ENCODE measurements at places on chromosomes 5 and 9.
A peak's percentile ranks its signal among the peaks of the same experiment; 100 is the strongest.

DNA sequence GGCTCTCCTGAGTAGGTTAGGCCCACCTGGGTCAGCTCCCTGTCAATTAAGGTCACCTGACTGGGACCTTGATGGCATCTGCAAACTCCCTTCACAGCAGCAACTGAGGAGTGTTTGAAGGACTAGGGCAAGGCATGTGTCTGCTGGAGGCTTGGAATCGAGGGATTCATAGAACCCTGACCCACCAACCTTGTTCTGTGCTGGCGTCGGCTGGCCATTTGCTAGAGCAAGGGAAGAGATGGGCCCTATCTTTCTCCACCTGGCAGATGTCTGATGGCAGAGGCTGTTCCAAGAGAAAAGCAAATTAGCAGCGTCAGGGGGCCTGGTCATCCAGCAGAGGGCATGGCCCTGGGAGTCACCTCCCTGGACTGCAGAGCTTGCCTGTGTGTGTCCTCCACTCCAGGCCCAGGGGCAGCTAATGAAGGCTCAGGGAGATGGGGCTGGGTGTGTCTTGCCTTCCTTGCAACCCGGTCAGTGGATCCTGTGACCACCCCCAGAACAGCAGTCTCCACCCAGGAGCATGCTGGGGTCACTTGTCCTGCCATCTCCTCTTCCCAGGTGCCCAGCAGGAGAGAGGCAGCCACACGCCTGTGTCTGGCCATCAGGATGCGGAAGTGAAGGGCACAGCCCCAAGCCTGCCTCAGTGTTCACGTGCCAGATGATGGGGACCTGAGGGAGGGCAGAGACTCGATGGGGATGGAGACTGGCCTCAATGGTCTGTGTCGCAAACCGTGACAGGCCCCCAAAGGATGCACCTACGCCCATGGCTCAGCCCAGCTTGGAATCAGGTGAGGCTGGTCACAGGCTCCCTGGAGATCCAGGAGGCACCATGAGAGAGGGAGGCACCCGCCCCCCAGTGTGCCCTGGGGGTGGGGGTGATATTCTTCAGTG lies 53.9 kb downstream of the BARX1 start:
- no peak for DNase-seq

DNA sequence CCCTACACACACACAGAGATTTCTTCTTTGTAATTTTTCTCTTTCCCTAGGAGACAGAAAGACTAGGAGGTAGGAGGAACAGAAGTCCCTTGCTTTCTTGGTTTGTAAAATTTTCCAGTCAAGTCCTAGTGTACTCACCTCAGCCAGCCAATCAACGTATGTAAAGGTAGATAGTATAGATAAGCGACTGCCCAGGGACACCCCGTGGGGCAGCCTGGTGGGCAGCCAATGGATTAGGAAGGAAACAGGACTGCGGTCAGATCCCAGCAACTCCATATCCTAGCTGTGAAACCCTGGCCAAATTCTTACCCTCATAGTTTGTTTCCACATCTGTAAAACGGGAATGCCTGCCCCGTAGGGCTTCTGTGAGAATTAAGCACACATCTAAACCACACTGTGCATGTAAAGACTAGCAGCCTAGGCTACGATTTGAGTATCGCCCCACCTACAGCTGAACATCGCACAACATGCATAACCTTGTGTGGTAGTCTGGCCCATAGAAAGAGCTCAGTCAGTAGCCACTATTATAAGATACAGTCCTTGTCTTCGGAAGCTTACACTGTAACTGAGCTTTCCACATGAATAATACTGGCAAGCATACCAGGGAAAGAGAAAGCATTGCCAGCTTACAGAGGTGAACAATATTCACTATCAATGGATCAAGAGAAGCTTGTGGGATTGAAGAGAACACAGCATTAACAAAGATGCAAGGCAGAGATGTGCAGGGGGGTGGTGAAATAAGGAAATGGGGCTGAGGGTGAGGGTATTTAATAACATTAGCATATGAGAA lies 353.4 kb upstream of the PANK3 start:
- DNase-seq, result no peak

- DNase-seq, result no peak
These were observed 330.0 kb upstream of the CHD1 start for GRCh38 chr5:99258819-99259218.

GRCh38 chr5:107853031-107853430 lies 182.3 kb upstream of the EFNA5 start:
- DNase-seq, result no peak

DNA sequence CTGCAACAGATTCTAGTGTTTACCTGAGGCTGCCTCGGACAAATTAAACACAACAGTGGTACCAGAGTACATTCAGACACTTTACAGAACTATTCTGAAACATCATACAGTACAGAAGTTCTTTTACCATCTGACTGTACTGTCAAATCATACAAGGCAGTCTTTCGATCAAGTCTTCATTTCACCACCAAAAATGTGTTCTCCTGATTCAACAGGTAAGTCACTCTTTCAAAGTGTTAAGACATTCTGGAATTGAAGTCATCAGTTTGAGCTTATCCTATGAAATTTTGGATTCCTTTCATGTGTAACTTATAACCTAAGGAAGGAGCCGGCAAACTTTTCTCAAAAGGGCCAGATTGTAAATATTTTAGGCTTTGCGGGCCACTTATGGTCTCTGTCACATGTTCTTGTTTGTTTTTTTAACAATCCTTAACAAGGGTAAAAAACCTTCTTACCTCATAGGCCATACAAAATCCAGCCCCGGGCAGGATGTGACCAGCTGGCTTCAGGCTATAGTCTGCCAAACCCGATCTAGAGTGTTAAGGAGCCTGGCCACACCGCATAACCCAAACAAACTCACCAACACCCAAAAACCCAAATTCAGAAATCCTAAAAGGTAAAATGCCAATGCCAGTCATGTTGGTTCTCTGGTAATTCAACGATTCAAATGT lies 151.6 kb downstream of the DENND1A start:
- DNase-seq, result no peak

DNA sequence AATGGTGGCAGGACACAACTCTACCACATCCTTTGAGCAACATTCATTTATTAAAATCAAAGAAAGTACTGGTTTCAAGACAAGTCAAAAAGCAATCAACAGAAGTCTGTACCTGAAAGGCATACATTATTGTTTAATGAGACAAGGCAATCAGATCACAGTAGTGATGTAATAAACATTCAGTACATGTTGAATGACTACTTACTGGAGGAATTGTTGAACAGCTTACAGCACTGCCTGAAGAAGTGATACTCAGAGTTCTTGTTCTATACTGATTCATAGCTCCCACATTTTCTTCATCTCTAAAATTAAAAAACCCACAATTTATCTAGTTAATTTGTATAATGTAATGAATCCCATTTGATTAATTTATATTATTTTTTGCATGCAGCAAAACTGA lies 18.2 kb downstream of the RIOK2 start:
- DNase-seq, result no peak

- DNase-seq, result peak; percentile 19
These were observed 41.2 kb downstream of the ANKH start for GRCh38 chr5:14830210-14831005.

GRCh38 chr5:173487300-173487699 lies 129.2 kb downstream of the BOD1 start:
- DNase-seq, result no peak

DNA sequence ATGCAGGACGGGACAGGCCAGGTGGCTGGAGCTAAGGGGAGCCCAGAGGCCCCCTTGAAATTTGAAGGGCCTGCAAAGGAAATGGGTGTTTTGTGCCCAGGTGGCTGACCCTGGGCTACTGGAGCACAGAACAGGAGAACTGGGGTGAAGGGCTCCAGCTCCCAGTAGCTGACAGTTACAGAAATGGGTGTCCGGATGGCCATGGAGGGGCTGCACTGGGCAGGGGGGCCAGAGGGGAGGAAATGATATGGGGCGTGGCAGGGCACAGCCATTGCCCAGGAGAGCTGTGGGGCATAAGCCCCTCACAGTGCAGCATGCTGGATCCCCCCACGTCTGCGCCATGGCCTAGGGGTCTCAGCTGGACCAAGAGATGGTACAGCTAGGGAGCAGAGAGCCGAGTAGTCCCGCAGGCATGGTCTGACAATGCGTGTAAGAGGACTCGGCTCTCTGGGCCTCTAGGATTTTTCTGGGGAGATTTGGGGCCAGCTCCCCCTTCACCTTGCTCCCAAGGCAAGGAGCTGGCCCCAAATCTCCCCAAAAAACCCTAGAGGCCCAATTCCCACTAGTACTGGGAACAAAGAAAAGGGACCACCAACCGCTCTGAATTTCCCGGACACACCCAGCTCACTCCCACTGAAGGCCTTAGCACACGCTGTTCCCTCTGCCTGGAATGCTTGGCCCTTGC lies 7.9 kb upstream of the CARD19 start:
- no peak for DNase-seq

- DNase-seq, result no peak
These were observed 206.4 kb downstream of the PDZD2 start for GRCh38 chr5:31845361-31845760.

GRCh38 chr5:56345352-56345751 lies 112.2 kb upstream of the ANKRD55 start:
- no peak for DNase-seq

- DNase-seq, result peak; percentile 37
These were observed 68.7 kb upstream of the WDR41 start for GRCh38 chr5:77560677-77561263.

DNA sequence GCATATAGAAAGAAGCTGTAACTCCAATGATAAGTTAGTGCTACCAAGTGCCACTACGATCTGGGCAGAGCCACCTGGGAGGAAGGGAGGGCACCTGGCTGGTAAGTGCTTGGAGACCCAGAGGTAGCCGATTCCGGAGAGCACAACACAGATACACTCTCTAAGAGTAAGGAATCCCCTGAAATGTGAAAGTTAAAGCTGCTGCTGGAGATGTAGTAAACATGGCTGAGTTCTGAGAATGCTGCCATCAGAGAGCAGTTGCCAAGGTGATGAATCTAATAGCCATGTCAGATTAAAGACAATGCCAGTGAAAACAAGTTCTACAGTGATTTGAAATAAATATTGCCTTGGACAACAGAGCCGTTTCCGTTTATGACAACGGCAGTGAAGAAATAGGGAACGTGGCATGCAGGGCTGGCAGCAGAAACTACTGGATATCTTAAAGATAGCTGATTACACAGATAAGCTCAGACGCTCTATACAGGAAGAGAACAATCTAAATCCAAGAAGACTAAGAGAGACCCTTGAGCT lies 561.2 kb upstream of the C9orf72 start:
- DNase-seq, result no peak

DNA sequence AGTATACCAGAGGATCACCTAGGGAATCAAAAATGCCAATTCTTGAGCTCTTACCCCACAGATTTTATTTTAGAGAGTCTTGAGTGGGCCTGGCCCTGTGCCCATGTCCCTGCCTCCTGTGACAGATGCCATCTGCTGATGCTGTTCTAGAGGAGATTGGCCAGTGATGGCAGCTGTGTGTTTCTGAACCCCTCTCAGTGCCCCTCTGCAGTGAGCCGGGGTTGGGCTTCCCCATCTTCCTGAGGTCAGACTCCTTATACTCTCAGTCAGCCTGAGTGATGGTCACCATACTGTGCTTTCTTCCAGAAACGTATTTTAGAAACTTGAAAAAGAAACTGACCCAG lies 6.1 kb downstream of the PTCD2 start:
- no peak for DNase-seq

- no peak for DNase-seq
These were observed 179.1 kb upstream of the SLC24A2 start for GRCh38 chr9:19967888-19968459.

DNA sequence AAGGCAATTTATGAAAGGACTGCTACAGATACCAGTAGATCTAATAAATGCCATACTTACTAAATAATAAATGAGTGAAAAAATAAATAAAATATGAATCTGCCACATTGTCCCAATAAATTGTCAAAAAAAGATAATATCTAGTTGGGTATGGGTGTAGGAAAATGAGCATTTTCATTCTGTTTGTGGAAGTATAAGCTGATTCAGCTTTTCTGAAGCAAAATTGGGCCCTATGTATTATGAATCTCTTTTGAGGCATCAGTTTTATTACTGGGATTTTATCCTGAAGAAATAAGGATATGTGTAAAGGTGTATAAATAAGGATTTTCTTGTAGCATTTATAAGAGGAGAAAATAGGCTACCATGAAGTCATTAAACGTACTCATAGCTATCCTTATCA lies 46.1 kb downstream of the CAVIN4 start:
- no peak for DNase-seq

DNA sequence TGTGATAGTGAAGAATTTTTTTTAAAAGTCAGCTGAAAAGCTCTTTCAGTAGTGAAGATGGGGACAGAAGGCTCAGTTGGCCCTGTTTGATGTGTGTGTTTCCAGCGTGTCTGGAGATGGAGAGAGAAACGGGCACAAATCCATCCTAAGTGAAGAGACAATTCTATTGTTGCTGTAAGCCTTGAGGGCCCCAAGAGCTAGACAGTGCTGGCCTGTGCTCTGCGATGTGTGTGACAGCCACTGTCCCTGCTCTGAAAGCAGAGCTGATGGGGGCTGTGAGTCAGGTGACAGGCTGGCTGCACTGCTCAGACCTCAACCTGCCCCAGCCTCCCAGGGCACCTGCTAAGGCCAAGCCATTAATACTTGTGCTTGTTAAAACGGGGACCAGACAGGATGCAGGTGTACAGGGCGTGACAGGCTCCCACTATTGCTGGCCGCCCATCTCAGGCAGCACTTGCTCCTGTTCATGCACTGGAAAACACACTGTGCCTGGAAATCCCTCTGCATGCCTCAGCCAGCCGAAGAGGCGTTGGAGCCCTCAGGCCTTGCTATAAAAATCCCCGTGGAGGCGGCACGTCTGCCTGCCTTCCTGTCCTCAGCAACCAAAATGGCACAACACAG lies 44.6 kb upstream of the SEMA4D start:
- no peak for DNase-seq

- DNase-seq, result no peak
These were observed 85.1 kb downstream of the GPBP1 start for GRCh38 chr5:57258943-57259342.

DNA sequence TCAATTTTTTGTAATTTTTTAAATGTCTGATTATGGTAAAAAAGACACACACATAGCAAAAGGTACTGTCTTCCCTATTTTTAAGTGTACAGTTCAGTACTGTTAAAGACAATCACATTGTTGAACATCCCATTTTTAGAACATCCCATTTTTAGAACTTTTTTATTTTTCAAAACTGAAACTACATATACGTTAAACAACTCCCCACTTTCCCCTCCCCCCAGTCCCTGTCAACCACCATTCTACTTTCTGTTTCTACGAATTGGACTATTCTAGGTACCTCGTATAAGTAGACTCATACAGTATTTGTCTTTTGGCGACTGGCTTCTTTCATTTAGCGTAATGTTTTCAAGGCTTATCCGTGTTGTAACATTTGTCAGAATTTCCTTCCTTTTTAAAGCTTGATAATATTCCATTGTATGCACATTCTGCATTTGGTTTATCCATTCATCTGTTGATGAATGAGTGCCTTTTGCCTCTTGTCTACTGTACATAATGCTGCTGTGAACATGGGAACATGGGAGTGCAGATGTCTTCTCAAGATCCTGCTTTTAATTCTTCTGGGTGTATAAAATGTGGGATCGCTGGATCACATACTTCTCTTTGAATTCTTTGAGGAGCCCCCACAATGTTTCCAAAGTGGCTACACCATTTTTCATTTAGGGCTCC lies 154.0 kb downstream of the PIK3R1 start:
- no peak for DNase-seq

- DNase-seq, result no peak
These were observed 226.7 kb downstream of the SYK start for GRCh38 chr9:91028166-91028827.
